ENCODE measurements at places on chromosomes 13 and 19.
A peak's percentile ranks its signal among the peaks of the same experiment; 100 is the strongest.

GRCh38 chr13:114146173-114146572 is 13.8 kb upstream of the RASA3 start:
- no peak for DNase-seq

- peak; percentile 67 for DNase-seq
These were observed 1.9 kb downstream of the JSRP1 start for GRCh38 chr19:2254064-2254872.

DNA sequence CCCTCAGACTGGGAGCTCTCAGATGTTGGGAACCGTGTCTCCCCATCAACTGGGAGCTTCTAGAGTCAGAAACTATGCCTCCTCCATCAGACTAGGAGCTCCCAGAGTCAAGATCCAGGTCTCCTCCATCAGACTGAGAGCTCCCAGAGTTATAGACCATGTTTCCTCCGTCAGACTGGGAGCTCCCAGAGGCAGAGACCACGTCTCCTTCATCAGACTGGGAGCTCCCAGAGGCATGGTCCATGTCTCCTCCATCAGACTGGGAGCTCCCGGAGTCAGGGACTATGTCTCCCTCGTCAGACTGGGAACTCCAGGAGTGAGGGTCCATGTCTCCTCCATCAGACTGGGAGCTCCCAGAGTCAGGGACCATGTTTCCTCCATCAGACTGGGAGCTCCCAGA is 10.0 kb downstream of the CEACAM16 start:
- DNase-seq, result no peak

DNA sequence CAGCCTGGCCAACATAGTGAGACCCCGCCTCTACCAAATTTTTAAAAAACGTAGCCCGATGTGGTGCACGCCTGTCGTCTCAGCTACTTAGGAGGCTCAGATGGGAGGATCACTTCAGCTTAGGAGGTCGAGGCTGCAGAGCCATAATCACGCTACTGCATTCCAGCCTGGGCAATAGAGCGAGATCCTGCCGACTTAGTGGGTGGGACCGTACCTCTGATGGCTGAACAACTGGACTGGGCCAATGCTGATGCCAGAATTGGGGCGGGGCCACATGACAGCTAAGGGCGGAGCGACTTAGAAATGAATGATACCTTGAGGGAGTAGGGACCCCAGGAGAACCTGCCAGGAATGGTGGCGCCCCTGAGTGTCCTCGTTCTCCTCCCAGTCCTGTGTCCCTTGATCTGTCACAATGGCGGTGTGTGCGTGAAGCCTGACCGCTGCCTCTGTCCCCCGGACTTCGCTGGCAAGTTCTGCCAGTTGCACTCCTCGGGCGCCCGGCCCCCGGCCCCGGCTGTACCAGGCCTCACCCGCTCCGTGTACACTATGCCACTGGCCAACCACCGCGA is 3.6 kb downstream of the LTBP4 start:
- no peak for DNase-seq

- DNase-seq, result no peak
These were observed 107.7 kb upstream of the SPATA13 start for GRCh38 chr13:24052547-24053518.

GRCh38 chr19:45663800-45664199 is 4.2 kb upstream of the GIPR start:
- no peak for DNase-seq

- DNase-seq, result no peak
These were observed 8.0 kb downstream of the RGCC start for GRCh38 chr13:41465241-41465847.

DNA sequence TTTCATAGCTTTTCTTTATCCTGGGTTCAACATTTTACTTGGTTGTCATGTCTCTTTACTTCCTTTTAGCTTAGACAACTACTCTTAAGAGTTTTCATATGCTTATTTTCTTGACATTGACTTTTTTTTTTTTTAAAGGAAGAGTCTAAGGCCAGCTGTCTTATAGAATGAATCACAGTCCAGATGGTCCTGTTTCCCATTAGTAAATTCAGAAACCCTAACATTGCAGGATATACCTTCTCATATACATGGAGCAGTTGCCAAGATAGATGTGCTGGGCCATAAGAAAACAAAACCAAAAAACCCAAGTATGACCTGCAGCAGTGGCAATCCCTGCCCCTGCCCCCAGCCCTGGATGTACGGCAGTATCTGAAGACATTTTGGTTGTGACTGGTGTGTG is 72.8 kb downstream of the COG3 start:
- no peak for DNase-seq

DNA sequence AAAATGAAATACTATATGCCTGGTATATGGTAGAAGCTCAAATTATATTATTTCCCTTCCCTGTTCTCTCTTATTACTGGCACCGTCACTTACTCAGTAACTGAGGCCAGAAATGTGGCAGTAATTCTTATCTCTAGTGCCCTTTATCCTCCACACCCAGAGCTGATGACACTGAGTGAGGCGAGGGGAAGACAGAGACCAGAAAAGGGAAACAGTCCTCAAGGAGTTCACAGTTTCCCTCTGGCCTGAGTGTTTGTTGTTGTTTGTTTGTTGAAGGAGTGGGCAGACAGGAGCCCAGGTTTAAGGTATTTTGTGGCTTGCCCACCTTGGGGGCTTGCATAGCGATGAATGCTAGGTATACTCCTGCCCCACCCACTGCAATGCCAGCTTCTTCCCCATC is 101.5 kb upstream of the FNDC3A start:
- no peak for DNase-seq

- DNase-seq, result no peak
These were observed at the start of gene LAIR1 for GRCh38 chr19:54364775-54365257. Gene LAIR1 (minus strand): TSS chr19:54364931. CDS start chr19:54364804, 127 bp downstream.

Measured in neuronal stem cell (in vitro differentiated cells).